ENCODE measurements at places on chromosomes 16 and 17.

GRCh38 chr17:80794281-80795089 is 197.2 kb upstream of the CHMP6 start:
- DNase-seq, result peak; percentile 13

- peak; percentile 26 for DNase-seq
Observed at GRCh38 chr17:76296186-76296585, 11.9 kb downstream of the QRICH2 start.

- DNase-seq, result no peak
Observed at GRCh38 chr17:79928502-79929256, 89.4 kb upstream of the CBX4 start.

- no peak for DNase-seq
Observed at GRCh38 chr17:68562736-68563135, 38.4 kb downstream of the FAM20A start.

GRCh38 chr16:64864232-64864809 is 257.5 kb downstream of the CDH11 start:
- no peak for DNase-seq

GRCh38 chr16:84717484-84717883 is 17.7 kb downstream of the USP10 start:
- no peak for DNase-seq

DNA sequence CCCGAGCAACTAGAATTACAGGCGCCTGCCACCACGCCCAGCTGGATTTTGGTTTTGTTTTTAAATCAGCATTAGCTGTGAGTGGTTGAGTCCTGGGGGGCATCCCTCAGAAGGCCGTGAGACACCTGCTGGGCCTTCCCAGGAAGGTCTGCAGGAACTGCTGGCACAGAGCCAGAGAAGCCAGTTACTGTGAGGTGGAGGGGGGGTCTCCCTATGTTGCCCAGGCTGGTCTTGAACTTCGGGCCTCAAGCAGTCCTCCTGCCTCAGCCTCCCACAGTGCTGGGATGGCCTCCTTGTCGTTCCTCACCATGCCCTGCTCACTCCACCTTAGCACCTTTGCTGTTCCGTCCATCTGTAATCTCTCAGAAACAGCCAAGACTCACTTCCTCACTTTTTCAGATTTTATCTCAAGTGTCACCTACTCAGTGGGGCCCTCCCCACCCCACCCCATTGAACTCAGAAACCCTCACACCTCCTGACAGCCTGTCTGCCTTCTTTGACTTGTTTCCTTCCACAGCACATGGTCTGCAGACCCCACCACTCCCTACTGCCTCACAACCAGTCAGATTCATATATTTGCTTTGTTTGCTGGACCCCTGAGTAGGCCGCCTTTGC is 62.3 kb downstream of the WSB1 start:
- no peak for DNase-seq

GRCh38 chr16:19132898-19133297 is 19.1 kb downstream of the ITPRIPL2 start:
- DNase-seq, result peak; percentile 65

GRCh38 chr17:63445571-63445953 is 544 bp downstream of the CYB561 start:
- no peak for DNase-seq

DNA sequence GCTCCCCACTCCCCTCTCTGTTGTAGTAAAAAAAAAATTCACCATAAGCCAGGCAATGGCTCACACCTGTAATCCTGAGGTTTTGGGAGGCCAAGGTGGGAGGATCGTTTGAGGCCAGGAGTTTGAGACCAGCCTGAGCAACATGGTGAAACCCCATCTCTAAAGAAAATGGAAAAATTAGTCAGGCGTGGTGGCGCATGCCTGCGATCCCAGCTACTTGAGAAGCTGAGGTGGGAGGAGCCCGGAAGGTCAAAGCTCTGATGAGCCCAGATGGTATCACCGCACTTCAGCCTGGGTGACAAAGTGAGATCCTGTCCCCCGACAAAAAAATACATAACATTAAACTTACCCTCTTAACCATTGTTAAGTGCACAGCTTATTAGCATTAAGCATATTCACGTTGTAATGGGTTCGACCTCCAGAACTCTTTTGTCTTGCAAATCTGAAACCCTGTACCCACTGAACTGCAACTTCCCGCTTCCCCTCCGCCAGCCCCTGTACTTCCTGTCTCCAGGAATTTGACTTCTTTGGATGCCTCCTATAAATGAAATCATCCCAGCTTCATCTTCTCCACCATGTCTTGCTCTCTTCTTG is 66.8 kb downstream of the CRISPLD2 start:
- no peak for DNase-seq

- DNase-seq, result no peak
Observed at GRCh38 chr17:21756856-21757619, 64.7 kb downstream of the KCNJ18 start.

- no peak for DNase-seq
Observed at GRCh38 chr16:1102333-1102700, 6.3 kb upstream of the C1QTNF8 start.

GRCh38 chr16:6309271-6309670 is 1023.4 kb upstream of the RBFOX1 start:
- DNase-seq, result no peak

Measured in aorta (tissue), 5 donors.